ENCODE measurements at places on chromosomes 11 and 22. TPM values are rescaled to one million over a fixed set of nuclear protein-coding genes. Genes with fewer than 3 reads are reported as not detected.

GRCh38 chr11:57391539-57391938 lies 1.1 kb upstream of the PRG2 start:
- no peak for DNase-seq

GRCh38 chr11:79510960-79511359 lies 70.1 kb upstream of the TENM4 start:
- no peak for DNase-seq

DNA sequence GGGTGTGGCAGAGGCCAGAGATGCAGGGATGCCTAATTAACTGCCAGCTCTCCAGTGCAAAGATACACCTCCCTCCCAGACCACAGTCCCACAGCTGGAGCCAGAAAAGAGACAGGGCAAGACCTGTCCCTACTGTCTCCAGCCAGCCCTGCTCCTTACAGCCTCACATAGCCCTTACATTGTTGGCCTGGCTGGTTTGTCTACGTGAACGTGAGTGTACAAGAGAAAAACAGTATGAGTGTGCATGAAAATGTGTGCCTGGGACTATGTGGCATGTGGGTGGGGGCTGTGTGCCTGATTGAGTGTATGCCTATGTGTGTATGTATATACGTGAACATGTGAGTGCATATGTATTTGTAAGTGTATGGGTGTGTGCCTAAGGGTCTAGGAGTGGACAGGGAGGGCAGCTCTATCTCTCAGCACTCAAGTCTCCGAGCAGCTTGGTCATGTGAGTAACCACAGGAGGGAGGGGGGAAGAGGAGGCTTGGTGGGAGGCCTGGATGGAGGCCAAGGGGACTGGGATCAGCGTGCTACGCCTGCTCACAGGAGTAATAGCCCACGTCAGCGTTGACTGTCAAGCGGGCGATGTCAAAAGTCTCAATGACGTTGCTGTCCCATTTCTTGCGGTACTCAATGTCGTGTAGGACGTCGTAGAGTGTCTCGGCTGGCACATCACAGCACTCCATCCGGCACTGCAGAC lies 6.6 kb upstream of the ARAP1 start:
- peak; percentile 79 for DNase-seq

- peak; percentile 33 for DNase-seq
Measured at GRCh38 chr11:86632499-86633269, 39.7 kb downstream of the ME3 start.

OR51E2 gene
- total RNA-seq = 0.65 TPM

C2CD2L gene
- 13.6 TPM for total RNA-seq

EFCAB6 gene
- 6.7 TPM for total RNA-seq

GRCh38 chr22:44658311-44658953 lies 43.6 kb upstream of the PRR5 start:
- DNase-seq = no peak

OTOG gene
- total RNA-seq = not detected

BEST1 gene
- total RNA-seq = 7.3 TPM

DNA sequence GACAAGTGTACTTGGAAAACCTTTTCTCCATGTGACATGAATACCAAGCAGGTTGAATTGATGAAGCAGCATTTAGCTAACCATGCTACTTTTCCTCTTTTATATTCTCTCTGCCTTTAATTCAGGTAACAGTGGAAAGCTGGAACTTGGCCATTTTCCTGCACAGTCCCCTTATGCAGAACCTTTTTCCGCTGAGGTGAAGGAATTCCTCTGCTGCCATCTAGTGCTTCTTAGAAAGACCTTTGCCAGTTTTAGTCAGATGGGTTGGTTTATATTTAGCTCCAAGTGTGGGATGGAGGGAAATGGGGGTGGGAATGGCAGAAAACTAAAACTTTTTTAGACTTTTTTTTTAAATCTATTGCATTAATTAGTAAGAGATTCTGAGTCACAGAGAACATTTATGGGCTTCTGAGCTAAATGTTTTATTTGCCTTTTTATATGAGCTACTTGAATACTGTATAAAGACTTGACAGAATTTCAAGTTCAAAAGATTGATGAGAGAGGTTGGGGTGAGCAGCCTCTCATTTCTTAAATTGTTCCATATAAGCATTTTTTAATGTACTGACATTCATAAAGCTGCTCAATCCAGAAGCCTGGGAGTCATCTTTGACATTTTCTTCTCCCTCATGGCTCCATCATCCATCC lies 153.9 kb upstream of the ZC3H12C start:
- no peak for DNase-seq

DNA sequence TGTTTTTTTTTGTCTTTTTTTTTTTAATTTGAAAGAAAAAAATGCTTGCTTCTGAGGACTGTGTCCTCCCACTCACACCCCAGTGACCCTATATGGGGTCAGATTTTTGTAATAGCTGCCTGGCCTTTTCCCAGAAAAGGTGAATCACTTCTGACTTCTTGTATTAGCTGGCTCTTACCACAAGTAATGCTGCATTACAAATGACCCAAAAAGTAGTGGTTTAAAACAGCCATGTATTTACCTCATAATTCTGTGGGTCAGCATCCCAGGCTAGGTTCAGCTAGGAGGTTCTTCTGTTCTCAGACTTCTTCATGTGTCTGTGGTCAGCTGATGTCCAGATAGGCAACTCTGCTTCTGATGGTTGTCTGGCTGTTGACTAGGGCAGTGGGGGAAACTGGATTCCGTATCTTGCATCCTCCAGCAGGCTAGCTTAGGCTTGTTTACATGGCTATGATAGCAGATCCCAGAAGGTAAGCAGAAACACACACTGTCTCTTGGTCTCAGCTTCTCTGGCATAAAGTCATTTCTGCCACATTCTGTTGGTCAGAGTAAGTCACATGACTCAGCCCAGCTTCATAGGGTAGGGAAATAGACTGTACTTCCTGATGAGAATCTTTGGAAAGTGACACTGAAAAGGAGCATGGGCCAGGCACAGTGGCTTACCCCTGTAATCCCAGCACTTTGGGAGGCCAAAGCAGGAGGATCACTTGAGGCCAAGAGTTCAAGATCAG lies 19.5 kb downstream of the LHFPL7 start:
- DNase-seq = no peak

All from ovary (tissue), 10 donors.